ENCODE measurements at places on chromosomes 13 and 19.
A peak's percentile ranks its signal among the peaks of the same experiment; 100 is the strongest.

GRCh38 chr19:53365899-53366493 lies 491 bp downstream of the ZNF525 start:
- no peak for DNase-seq

DNA sequence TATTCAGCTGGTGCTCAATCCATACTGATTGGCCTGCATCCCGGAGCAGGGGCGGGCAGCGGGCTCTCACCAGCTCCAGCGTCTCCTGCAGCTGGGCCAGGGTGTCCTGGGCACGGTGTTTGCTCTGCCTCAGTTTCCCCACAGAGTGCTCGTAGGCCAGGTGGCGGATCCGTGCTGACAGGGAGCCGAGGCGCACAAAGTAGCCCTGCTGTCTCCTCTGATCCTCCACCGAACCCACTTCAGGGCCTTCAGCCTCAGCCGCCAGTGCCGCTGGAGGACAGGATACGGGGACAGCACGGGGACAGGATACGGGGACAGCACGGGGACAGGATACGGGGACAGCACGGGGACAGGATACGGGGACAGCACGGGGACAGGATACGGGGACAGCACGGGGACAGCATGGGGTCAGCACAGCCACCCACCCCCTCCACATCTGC lies 7.3 kb upstream of the PLIN4 start:
- no peak for DNase-seq

DNA sequence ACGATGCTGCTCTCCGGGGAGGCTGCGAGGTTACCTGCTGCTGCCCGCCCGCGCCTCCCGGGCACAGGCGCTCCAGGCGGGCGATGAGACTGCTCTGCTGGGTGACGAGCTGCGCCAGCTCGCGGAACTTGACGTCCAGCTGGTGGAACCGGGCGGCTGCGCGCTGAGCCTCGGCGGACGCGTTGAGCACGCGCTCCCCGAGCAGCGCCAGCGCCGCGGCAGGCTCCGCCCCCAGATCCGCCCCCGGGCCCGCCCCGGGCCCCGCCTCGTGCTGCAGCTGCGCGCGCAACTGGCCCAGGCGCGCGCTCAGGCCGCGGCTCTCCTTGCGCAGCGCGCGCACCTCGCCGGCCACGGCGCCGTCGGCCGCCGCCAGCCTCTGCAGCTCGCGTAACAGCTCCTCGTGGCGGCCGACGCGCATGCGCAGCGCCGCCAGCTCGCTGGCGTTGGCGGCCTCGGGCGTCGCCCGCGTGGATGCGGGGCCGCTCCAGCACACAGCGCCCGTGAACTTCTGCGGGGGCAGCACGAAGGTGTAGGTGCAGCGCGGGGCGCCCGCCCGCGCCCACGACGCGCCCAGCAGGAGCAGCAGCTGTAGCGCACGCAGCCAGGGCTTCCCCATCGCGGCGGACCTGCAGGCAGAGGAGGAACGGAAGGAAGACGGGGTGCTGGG lies 6.4 kb downstream of the ANGPTL6 start:
- DNase-seq = peak; percentile 89

DNA sequence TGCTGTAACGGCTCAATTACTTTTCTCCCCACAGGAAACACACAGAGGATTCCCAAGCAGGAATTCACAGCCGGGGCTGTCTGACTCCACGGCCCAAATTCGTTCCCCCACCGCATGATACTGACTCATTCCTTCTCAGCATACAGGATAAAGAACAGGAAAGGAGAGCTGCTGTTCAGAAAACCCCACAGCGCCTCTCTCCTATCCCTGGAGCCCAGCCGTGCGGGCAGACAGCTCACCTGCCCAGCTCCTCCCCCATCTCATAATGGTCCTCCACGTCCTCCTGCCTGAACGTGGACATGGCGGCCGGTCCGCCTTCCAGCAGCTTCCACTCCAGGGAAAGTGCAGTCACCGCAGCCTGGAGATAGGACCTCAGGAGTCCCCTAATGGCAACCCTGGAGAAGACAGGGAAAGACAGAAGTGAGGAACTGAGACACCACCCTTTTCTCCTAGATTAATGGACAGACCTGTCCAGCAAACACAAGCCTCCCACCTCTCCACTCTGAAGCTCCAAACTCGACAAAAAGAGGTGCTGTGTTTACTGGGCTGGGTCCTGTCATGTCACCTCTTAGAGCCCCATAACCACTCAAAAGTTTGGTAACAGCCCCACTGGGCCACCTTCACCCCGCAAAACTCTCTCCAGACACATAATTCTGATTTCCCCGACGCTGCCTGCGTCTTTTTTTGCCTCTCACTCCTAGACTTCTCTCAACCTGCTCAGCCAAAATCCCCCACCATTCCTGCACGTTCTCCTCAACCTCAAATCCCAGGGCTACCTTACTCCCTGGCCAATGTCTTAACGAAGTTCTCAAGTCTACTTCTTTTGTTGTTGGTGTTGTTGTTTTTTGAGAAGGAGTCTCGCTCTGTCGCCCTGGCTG lies 1.2 kb downstream of the DAPK3 start:
- DNase-seq = peak; percentile 82
